ENCODE measurements at places on chromosomes 16 and 17. TPM values are rescaled to one million over a fixed set of nuclear protein-coding genes. Genes with fewer than 3 reads are reported as not detected.
A peak's percentile ranks its signal among the peaks of the same experiment; 100 is the strongest.

- peak; percentile 74 for DNase-seq
Measured at GRCh38 chr16:56625943-56626654, 518 bp downstream of the MT1E start.

- peak; percentile 39 for DNase-seq
Measured at GRCh38 chr17:21282231-21282630, 2.3 kb upstream of the MAP2K3 start.

GRCh38 chr16:6618874-6619273 is 713.8 kb upstream of the RBFOX1 start:
- DNase-seq = no peak

DNA sequence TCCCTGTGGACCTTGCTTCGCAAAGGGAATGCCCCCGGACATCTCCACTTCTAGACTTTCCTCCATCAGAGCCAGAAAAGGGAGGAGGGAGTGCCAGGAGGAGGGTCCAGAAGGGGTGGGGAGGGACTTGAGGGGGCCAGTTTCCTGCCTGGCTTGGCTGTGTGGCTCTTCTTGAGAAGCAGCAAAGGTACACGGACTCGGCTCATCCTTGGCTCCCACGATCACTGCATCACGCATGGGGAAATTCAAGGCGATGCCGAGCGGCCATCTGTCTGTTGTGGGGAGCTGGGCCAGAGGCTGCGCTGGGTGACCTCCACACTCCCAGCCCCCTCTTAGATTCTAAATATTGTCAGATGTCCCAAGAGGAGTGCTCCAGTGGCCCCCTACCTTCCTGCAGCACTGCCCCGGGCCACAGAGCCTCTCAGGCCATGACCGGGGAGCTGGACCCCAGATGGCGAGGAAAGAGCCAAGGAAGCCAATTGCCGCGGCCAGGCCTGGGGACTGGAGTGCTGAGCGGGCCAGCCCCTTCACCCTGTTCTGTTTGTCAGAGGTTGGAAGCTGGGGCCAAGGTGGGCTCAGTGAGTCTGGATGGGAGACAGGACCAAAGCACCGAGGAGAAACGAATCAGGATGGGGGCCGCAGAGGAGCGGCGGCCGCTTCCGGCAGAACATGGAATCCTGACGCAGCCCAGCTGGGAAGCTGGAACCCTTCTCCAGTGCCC is 104.5 kb downstream of the RBFOX3 start:
- no peak for DNase-seq

DNA sequence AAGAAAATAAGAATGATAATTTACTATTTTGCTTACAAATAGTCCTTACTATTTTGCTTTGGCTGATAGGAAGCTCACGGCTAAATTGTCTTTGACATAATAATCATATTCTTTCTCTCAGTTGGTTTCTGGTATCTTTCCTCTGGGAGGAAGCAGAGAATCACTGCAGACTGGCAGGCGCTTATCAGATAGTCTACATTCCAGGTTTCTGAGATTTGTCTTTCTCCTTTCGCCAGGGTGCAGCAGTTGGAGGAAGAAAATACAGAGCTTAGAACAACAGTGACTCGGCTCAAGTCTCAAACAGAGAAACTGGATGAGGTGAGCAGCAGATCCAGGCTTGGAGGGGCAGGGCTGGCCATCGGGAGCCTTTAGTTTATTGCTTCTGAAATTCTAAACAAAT is 136.1 kb downstream of the RAB11FIP4 start:
- no peak for DNase-seq

Gene SKAP1
- total RNA-seq = 20.9 TPM

Gene ATP1B2
- 1.3 TPM for total RNA-seq

Gene CARD14
- total RNA-seq = 0.23 TPM

Gene RPGRIP1L
- 1.1 TPM for total RNA-seq

Data from left lobe of liver (tissue), 2 donors.